ENCODE measurements at places on chromosomes 1 and 21. TPM values are rescaled to one million over a fixed set of nuclear protein-coding genes. Genes with fewer than 3 reads are reported as not detected.

Gene TMEM54
- total RNA-seq, result 57.3 TPM

Gene C1orf167
- total RNA-seq, result 0.45 TPM

Gene OR2M4
- not detected for total RNA-seq

Gene FCN3
- total RNA-seq, result not detected

Gene ADORA3
- total RNA-seq, result not detected

Gene SLFNL1
- total RNA-seq, result under 0.01 TPM

Gene MAN1C1
- 1.0 TPM for total RNA-seq

Gene EPHX1
- total RNA-seq, result 13.8 TPM

Gene TNFRSF8
- not detected for total RNA-seq

Gene TRIM58
- not detected for total RNA-seq

Gene RHCE
- 0.50 TPM for total RNA-seq

Gene OR2T33
- total RNA-seq, result not detected

Gene OR10J5
- total RNA-seq, result not detected

Gene VAMP4
- 4.9 TPM for total RNA-seq

Gene UBAP2L
- total RNA-seq, result 76.9 TPM

Gene NR1I3
- total RNA-seq, result not detected

Gene CFHR5
- total RNA-seq, result not detected

Gene FOXE3
- not detected for total RNA-seq

Gene LCK
- not detected for total RNA-seq

Gene HSF2BP
- 0.45 TPM for total RNA-seq

Gene FAM163A
- total RNA-seq, result not detected

Gene FLG2
- total RNA-seq, result not detected

Gene RABGAP1L
- 10.4 TPM for total RNA-seq

Gene C1orf185
- not detected for total RNA-seq

Gene PRAMEF18
- not detected for total RNA-seq

All from bronchus fibroblast of lung (primary cell).